Activated CD4-positive, alpha-beta memory T cell treated with anti-CD3 and anti-CD28 coated beads, Interleukin-2, amount 10 ng/mL, durations not matched to agents 7 days and 5 days (primary cell): ENCODE measurements at places on chromosomes 2 and 18.

DNA sequence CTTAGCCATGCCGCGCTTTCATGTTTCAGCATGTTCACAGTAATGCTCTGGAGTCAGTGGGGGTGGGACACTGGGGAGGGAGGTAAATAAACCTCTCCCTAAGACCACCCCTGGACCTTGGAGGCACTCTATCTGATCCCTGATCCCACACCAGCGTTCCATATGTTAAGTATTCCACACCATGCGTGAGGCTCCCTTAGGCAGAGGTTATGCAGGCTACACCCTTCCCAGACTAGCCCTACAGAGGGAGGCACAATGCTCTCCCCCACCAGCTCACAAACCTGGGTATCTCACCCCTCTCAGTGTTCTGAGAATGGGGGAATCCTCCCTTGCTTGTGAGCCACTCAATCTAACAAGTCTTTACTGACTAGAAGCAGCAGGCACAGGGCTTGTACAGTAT is 1610.4 kb upstream of the ZEB2 start:
- H3K4me3 ChIP-seq = no peak overlapping the region
- no peaks in the 10 kb centered on the region for H3K27me3 ChIP-seq
- H3K36me3 ChIP-seq = no peaks in the 10 kb centered on the region
- no peak overlapping the region for H3K27ac ChIP-seq

DNA sequence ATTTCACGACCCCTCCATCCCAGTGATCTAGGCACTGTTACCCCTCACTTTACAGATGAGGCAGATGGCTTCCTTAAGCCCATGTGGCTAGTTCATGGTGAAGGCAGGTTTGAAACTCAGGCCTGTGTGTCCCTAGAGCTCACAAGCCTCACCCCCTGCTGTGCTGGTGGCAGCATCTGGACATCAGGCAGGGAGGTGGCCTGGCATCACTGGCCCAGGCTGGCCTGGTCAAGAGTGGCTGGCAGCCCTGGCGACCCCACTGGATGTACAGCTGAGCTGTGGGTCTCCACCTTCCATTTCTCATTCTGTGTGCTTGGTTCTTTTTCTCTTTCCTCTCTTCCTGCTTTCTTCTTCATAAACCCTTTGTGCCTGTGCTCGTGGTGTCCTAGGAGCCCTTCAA is 56.3 kb downstream of the BOLA3 start:
- peaks cover 10% of the 10 kb centered on the region for H3K36me3 ChIP-seq
- no peak overlapping the region for H3K4me3 ChIP-seq

DNA sequence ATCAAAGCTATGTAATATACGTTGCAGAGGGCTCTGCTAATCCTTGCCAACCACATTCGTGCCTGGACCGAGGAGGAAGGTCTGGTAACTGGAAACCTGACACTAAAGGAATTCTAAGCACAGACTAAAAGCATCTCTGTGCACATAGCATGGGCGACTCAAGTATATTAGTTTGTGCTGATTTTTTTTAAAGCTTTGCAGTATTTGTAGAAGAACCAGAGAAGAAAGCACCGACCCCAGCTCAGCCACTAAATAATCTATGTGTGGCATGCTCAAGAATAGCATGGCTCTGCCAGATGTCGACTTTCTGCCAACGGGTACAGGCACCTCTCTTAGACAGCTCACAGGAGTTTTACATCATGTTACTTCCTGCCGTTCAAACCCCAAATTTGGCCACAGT is 73.2 kb upstream of the NRP2 start:
- no peak overlapping the region for H3K27ac ChIP-seq
- H3K4me3 ChIP-seq = no peak overlapping the region
- no peak for DNase-seq
- H3K36me3 ChIP-seq = no peaks in the 10 kb centered on the region
- peaks cover 12% of the 10 kb centered on the region for H3K4me1 ChIP-seq

GRCh38 chr18:9348766-9349165 is 14.2 kb downstream of the TWSG1 start:
- no peak overlapping the region for H3K27ac ChIP-seq
- H3K4me3 ChIP-seq = no peak overlapping the region
- H3K36me3 ChIP-seq = peaks cover 8% of the 10 kb centered on the region
- no peak for DNase-seq
- peaks cover 1% of the 10 kb centered on the region for H3K4me1 ChIP-seq

GRCh38 chr2:39664888-39665591 is 677 bp upstream of the TMEM178A start:
- DNase-seq = no peak
- H3K4me1 ChIP-seq = peaks cover 13% of the 10 kb centered on the region
- H3K36me3 ChIP-seq = peaks cover 5% of the 10 kb centered on the region
- peaks cover 72% of the 10 kb centered on the region for H3K27me3 ChIP-seq
- no peak overlapping the region for H3K27ac ChIP-seq
- H3K4me3 ChIP-seq = no peak overlapping the region

GRCh38 chr2:223635080-223635479 is 32.9 kb upstream of the SCG2 start:
- no peaks in the 10 kb centered on the region for H3K4me1 ChIP-seq
- H3K4me3 ChIP-seq = no peak overlapping the region
- no peaks in the 10 kb centered on the region for H3K36me3 ChIP-seq
- no peak overlapping the region for H3K27ac ChIP-seq

DNA sequence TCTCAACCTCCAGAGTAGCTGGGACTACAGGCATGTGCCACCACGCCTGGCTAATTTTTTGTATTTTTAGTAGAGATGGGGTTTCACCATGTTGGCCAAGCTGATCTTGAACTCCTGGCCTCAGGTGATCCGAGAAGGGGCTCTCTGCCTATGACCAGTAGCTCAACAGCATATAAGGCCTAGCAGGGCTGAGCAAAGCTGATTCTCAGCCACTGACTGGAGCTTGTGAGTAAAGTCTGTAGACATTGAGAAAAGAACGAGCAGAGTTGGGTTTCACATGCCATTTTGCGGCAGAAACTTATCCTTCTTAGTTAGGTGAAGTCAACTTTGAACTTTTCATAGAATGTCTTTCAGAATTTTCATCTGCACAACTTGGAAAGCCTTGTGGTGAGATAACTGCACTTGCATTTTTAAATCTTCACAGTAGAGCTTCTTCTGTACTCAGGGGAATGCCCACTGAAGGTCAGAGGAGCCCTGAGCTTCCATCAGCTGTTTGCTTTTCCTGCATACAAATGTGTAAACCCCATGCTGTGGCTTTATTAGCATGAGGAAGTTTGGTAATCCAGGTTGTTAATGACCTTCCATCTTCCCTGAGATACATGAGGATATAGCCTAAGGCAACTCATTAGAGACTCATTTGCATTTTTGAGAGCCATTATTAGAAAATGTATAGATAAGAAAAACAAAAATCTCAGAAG is 602.4 kb downstream of the METTL4 start:
- no peaks in the 10 kb centered on the region for H3K36me3 ChIP-seq
- no peak overlapping the region for H3K4me3 ChIP-seq
- H3K4me1 ChIP-seq = no peaks in the 10 kb centered on the region
- H3K27me3 ChIP-seq = no peaks in the 10 kb centered on the region
- DNase-seq = no peak

- H3K36me3 ChIP-seq = no peaks in the 10 kb centered on the region
- peaks cover 1% of the 10 kb centered on the region for H3K27me3 ChIP-seq
- H3K4me3 ChIP-seq = no peak overlapping the region
- DNase-seq = no peak
- H3K27ac ChIP-seq = no peak overlapping the region
Measured at GRCh38 chr2:71816815-71817214, 330.8 kb downstream of the CYP26B1 start.

DNA sequence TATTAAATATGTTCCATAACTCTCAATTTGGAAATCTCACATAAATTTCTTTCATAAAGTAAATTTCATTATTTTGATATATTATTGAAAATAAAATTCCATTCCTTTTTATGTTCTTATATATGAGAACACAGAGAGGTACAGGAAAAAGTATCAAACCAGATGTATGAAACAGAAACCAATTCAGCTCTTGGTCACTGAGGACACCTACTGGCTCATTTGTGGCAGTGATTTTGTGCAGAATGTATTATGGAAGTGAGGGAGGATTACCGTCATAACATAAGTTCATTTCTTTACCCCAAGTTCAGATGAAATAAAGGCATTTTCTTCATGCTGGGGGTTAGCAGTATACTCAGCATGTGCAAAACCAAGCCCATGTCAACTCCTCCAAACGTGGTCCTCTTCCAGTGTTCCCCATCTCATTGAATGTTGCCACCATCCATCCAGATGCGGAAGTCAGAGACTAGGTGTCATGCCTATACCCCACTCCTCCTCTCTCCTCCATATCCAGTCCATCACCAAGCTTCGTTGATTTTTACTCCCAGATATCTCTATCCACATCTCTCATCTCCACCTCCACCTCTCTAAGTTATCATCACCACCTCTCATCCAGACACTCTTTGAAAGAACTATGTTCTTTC is 41.7 kb upstream of the MALL start:
- peaks cover 15% of the 10 kb centered on the region for H3K27me3 ChIP-seq
- no peak overlapping the region for H3K4me3 ChIP-seq
- no peak overlapping the region for H3K27ac ChIP-seq
- peaks cover 13% of the 10 kb centered on the region for H3K4me1 ChIP-seq
- H3K36me3 ChIP-seq = peaks cover 2% of the 10 kb centered on the region

DNA sequence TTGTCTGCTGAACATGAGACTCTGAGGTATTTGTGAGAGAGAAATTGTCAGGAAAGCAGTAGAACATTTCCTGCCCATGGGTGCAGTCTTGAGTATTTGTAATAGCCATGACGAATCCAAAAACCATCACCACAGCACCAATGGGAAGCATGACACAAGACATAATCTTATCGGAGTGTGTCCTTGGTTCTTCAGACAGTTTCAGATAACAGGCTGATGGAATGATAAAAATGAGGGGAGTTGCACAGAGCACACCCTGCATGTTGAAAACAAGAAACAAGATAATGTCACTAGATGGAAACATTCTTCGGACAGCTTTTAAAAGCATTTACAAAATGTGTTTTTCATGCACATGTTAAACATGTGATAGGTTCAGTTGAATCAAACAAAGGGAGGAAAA is 56.9 kb downstream of the SLC38A11 start:
- H3K27me3 ChIP-seq = peaks cover 4% of the 10 kb centered on the region
- H3K4me1 ChIP-seq = peaks cover 13% of the 10 kb centered on the region
- H3K4me3 ChIP-seq = no peak overlapping the region
- H3K27ac ChIP-seq = no peak overlapping the region

- no peak for DNase-seq
- H3K4me3 ChIP-seq = no peak overlapping the region
- H3K4me1 ChIP-seq = peaks cover 10% of the 10 kb centered on the region
- H3K36me3 ChIP-seq = no peaks in the 10 kb centered on the region
Measured at GRCh38 chr2:455015-455705, 167.3 kb upstream of the ALKAL2 start.

- peak overlapping the region; percentile 96 for H3K27ac ChIP-seq
- DNase-seq = peak; percentile 38
- no peaks in the 10 kb centered on the region for H3K27me3 ChIP-seq
Measured at GRCh38 chr2:157441072-157441454, 2.8 kb downstream of the CYTIP start.

- H3K27me3 ChIP-seq = no peaks in the 10 kb centered on the region
- H3K27ac ChIP-seq = no peak overlapping the region
- no peak overlapping the region for H3K4me3 ChIP-seq
- peaks cover 50% of the 10 kb centered on the region for H3K36me3 ChIP-seq
Measured at GRCh38 chr2:234457421-234457820, 39.5 kb downstream of the ARL4C start.

DNA sequence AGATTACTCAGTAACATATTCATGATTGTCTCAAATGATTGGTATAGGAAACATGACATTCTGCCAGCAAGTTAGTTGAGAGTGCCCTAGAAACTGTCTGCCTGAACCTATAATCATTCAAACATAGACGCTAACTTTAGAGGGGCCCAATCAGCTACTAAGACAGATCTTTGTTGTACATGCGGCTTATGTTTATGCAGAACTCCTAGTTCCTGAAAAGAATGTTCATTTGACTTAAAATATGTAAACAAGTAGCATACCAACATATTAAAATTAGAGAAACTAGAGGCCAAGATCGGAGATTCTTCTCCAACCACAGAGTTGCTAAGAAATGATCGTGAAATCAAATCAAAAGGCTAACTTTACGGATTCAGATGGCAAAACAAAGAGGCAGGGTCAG is 4.2 kb upstream of the METAP1D start:
- H3K4me1 ChIP-seq = peaks cover 22% of the 10 kb centered on the region
- no peak overlapping the region for H3K4me3 ChIP-seq
- no peak overlapping the region for H3K27ac ChIP-seq
- no peak for DNase-seq
- no peaks in the 10 kb centered on the region for H3K36me3 ChIP-seq

- no peaks in the 10 kb centered on the region for H3K27me3 ChIP-seq
- no peak for DNase-seq
- no peaks in the 10 kb centered on the region for H3K4me1 ChIP-seq
- H3K27ac ChIP-seq = no peak overlapping the region
- H3K36me3 ChIP-seq = no peaks in the 10 kb centered on the region
Measured at GRCh38 chr2:72081451-72081850, 66.2 kb downstream of the CYP26B1 start.

GRCh38 chr2:33208400-33208799 is 261.6 kb downstream of the LTBP1 start:
- H3K4me3 ChIP-seq = no peak overlapping the region
- no peak for DNase-seq
- peaks cover 5% of the 10 kb centered on the region for H3K27me3 ChIP-seq
- H3K36me3 ChIP-seq = no peaks in the 10 kb centered on the region

DNA sequence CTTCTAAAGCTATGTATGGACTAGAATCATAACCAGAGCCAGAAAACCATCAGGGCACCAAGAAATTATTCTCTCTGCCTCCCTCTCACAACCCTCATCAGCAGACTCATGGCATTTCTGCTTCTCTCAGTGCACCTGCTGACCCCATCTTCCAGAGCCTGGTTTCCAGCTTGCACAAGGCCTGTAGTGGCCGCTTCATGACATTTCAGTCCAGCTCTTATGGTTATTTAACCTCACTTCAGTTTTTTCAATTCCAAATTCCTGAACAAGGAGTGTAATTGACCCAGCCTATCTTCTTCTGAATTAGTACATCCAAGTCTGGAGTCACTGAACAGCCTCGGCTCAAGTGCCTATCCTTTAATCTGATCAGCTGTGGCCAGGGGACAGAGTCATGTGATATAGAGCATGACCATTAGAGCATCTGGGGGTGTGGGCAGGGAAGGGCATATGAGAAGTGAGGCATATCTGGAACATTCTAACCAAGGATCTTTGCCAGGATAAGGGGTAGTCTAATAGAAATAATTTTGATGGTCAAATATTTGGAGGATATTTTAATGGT is 97.2 kb upstream of the TMEM17 start:
- H3K27me3 ChIP-seq = peaks cover 2% of the 10 kb centered on the region
- H3K4me1 ChIP-seq = no peaks in the 10 kb centered on the region
- no peak for DNase-seq
- H3K36me3 ChIP-seq = no peaks in the 10 kb centered on the region

- H3K4me3 ChIP-seq = no peak overlapping the region
- no peaks in the 10 kb centered on the region for H3K36me3 ChIP-seq
- peaks cover 11% of the 10 kb centered on the region for H3K4me1 ChIP-seq
- DNase-seq = no peak
- no peak overlapping the region for H3K27ac ChIP-seq
Measured at GRCh38 chr2:46493241-46493970, 14.0 kb downstream of the TMEM247 start.
